ENCODE measurements at places on chromosomes 4 and X.

DNA sequence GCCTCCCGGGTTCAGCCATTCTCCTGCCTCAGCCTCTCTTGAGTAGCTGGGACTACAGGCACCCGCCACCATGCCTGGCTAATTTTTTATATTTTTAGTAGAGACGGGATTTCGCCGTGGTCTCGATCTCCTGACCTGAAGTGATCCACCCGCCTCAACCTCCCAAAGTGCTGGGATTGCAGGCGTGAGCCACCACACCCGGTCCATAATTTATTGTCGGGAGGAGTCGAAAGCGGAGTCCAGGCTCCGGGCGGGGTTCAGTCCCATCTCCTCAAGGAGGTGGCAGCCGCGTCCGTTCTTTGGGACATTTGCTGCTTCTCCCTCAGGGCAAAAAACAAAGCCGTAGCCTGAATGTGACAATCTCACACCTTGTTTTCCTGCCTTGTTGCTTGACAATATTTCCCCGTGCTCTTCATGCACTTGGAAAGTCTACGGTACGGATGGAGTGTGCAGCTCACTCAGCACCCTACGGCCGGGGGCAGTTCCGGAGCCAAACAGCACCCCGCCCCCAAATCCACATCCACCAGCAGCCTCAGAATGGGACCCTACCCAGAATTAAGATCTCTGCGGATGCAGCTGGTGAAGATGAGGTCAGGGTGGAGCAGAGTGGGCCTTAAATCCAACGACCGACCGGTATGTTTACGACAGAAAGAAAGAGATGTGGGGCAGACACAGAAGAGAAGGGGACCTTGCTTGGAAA, 9.6 kb downstream of the GTPBP6 start:
- DNase-seq = no peak

- DNase-seq = no peak
Observed at GRCh38 chrX:13688384-13688957, 457 bp upstream of the RAB9A start.

- no peak for DNase-seq
Observed at GRCh38 chrX:77070202-77070918, 376.8 kb upstream of the FGF16 start.

- no peak for DNase-seq
Observed at GRCh38 chr4:52926196-52926974, 64.3 kb downstream of the RASL11B start.

- DNase-seq = no peak
Observed at GRCh38 chr4:159143687-159144086, 40.8 kb downstream of the RAPGEF2 start.

DNA sequence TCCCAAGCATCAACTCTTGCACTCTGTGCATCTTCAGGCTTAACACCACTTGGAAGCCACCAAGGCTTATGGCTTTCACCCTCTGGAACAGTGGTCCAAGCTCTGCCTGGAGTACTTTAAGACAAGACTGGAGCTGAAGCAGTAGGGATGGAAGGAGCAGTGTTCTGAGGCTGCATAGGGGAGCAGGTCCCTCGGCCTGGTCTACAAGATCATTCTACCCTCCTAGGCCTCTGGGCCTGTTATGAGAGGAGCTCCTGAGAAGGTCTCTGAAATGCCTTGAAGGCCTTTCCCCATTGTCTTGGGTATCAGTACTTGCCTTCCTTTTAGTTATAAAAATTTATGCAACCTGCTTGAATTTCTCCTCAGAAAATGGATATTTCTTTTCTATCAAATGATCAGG, 286.7 kb downstream of the CPXCR1 start:
- no peak for DNase-seq

DNA sequence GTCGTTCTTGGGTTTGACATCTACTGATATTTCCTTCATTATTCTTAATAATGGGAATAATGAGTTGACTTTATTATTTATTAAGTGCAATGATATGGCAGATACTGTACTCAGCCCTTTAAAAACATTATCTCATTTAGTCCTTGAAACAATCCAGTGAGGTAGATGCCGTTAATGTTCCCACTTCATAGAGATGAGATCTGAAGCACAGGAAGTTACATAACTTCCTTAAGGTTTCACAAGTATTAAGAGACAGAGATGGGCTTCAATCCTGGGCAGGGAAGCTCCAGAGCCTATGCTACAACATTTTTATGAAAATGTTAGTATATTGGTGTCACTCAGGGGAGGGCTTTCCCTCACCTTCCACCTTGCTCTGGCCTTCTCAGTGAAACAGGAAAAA, 9.7 kb upstream of the KLHL13 start:
- DNase-seq = no peak

DNA sequence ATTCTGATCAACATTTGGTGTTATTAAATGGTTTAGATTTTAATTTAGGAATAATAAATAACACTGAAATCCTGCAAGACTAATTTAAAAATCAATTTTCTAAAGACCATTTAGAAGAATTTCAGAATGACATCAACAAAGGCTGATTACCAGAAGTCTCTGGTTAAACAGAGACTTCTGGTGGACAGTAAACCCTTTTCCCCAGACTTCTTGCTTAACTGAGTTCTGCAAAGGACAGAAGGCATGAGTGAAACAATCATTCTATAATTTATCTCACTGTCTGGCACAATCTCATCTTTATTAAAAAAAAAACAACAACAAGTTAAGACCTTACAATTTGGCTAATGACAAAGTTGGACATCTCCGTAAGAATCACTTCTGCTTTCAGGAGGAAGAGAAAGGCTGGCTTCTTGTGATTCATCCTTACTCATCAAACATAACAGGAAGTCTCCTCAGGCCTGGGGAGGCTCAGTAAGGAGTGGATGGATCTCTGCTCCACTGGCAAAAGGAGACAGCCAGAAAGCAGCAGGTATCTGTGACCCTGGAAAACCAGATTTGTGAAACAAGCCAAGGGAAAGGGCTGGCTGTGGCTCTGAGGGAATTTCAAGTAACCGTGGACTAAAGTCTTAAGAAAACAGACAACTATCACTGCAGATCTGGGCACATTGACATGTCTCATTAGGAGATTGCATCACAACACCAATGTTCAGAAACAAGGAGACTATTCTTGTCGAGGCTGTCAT, 908 bp upstream of the TLR6 start:
- DNase-seq = no peak

DNA sequence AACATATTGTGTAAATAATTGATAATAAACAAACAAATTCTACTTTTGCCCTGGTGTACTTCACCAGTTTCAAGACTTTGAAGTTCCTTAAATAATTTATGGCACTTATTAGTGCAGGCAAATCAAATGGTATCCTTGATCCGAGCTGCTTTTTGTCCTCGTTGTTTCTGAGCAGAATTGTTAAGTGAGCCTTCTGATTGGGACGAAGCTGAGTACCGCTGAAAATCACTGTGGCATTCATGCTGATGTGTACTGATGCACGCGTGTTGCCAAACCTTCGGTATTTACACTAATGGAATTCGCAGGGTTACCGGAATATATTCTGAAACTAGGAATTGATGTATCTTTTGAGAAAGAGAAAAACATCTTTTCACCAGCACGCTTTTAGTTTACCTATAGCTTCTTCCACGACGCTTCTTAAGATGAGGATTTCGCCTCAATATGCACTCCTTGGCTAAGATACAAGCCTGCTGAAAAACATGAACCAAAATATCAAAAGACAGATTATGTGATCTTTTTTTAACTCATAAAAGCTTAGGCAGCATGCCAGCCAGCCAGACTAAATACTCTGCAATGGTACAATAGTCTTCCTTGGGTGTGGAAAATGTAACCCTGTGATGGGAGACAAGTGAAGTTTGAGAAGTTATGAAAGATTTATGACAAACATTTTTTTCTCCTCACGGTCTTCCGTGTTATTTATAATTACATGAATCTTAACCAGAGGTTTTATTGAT, 48.9 kb upstream of the TENM3 start:
- DNase-seq = no peak

GRCh38 chrX:153792368-153792767, 1.8 kb downstream of the IDH3G start:
- DNase-seq = no peak

DNA sequence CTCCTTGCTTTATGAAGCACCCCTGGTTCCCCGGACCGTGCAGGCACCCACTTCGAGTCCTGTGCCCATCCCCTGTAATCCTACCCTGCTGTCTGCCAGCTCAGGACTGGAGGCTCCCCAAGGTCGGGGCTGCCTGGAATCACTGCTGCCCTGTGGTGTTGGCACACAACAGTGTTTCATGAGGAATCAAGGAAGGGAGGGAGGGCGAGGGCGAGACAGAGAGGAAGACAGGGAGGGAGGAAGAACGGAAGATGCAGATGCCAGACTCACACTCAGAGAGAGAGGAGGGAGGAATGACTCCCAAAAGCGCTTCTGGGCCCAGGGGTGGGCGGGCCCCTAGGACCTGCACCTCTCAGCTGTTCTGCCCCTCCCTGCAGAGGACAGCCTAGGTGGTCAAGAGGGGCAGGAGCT, 42.9 kb upstream of the ADRA2C start:
- no peak for DNase-seq

DNA sequence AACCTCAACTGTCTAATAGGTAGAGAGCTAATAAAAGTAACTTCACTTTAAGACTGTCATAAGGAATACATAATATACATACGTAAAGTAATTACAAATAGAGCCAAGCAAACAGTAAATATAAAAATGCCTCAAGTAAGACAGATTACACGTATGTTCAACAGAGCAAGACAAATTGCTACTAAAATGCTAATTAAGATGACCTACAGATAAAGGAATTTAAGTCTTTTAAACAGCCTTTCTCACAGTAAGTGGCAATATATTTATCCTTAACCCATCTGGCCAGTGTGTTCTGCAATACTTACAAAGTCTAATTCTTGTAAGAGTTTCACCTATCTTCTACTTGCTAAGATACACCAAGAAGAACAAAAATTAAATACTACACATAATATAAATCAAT, 12.7 kb downstream of the G3BP2 start:
- no peak for DNase-seq

- DNase-seq = no peak
Observed at GRCh38 chr4:151417766-151418376, 8.9 kb downstream of the FHIP1A start.

DNA sequence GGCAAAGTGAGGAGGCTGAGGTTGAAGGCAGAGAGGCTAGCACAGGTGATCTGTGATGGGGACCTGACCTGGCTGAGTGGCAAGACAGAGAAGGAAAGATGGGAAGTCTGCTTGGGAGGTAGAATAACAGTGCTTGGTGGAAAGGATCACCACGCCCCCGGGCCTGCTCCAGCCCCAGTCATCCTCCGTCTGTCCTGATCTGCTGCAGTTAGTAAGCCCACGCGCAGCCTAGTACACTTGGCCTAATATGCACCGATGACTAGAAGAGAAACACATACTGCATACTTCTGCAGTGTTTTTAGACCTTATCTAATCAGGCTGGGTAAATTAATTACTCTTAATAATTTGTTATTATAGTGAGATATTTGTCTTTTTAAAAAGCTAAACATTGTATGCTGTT, 103.7 kb upstream of the KLF3 start:
- no peak for DNase-seq

Measured in renal cortex interstitium (tissue), 15 donors.